Stimulated activated CD4-positive, alpha-beta T cell treated with anti-CD3 and anti-CD28 coated beads, TNF-alpha, amount 100 ng/mL, for 4 hours (primary cell): ENCODE measurements at places on chromosomes 16 and 17.

DNA sequence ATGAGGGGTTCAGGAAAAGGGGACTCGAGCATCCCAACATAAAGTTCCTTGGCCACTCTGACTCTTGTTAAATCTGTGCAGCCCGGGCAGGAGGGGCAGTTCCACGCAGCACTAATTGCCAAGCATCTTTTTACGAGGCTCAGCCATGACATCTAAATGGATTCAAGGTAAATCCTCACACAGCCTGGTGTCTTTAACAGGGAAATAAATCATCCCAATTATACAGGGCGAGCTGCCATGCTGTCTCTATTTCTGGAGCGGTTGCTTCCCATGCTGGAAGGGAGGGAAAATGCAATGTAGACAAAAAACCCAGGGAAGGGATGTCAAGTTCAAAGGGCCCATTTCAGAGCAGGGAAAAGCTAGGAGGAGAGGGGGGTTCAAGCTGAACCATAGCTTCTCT, 110.0 kb downstream of the GAS7 start:
- no peak for DNase-seq

GRCh38 chr17:17140590-17140980, 65.5 kb downstream of the PLD6 start:
- DNase-seq: no peak

GRCh38 chr16:82769845-82770244, 143.1 kb downstream of the CDH13 start:
- no peak for DNase-seq

GRCh38 chr17:43018932-43019331, 3.3 kb downstream of the VAT1 start:
- no peak for DNase-seq

DNA sequence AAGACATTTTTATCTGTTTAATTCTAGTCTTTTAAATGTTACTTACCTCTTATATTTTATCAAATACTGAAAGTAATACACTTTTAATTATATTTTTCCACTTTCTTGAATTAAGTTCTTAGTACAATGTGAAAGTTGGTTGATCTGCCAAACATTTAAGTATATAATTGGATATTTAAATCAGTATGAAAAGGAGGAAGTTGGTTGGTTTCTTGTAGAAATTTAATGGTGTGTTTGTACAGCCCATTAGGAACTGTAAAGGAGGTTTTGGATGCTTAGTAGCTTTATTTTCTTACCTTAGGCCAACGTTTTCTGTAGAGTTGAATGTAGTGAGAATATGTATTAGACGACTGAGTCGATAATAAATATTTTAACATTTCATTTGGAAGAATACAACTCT, 5.4 kb downstream of the NFATC3 start:
- no peak for DNase-seq

DNA sequence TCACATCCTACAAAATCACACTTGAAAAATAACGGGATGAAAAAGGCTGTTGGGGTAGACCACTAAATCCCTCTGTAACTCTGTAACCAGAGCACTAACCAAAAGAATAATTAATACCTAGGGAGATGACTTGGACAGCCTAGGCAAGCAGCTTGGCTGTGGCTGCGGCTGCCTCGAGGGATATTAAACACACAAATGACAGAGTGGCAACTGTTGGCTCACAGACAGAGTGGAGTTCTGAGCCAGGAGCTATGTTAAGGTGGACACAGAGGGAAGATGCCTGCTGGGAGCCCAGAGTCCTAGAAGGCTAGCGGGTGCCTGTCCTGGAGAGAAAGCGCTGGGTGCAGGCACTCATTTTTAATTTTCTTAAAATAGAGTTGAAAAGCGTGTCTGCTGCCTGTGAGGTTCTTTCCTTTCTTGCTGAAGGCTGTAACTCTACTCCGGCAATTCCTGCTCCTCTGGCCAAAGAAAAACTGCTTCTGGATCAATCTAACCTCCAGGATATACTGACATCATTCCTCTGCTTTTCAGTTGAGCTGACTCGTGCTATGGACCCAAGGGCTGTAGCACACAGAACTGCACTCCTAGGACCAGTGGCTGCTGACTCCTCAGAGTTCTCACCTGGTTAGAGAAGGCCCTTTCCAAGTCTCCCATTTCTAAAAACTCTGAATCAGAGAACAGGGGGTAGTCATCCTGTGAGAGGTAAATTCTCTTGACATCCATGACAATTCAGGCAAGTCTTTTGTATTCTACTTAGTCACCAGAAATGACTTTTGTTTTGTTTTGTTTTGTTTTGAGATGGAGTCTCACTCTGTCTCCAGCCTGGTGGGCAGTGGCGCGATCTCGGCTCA, 147.9 kb downstream of the STX8 start:
- DNase-seq: no peak

- DNase-seq: no peak
These were observed 303.7 kb downstream of the ZFHX3 start for GRCh38 chr16:72744076-72744793.

DNA sequence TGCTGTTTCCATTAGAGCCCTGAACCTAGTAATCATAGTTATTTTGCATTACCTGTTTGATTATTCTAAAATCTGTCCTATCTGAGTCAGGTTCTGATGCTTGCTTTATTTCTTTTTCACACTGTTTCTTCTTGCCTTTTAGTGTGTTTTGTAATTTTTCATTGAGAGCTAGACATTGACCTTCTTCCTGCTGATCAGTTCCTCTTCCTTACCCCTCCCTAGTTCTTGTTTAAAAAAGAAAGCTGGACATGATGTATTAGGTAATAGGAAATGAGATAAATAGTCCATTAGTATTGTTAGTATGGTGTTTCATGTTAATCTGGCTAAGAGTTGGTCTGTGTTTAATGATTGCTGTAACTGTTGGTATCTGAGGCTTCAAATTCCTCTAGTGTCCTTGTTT, 13.4 kb downstream of the WWP2 start:
- no peak for DNase-seq

GRCh38 chr16:19817122-19817521, 67.5 kb downstream of the GPRC5B start:
- DNase-seq: no peak

DNA sequence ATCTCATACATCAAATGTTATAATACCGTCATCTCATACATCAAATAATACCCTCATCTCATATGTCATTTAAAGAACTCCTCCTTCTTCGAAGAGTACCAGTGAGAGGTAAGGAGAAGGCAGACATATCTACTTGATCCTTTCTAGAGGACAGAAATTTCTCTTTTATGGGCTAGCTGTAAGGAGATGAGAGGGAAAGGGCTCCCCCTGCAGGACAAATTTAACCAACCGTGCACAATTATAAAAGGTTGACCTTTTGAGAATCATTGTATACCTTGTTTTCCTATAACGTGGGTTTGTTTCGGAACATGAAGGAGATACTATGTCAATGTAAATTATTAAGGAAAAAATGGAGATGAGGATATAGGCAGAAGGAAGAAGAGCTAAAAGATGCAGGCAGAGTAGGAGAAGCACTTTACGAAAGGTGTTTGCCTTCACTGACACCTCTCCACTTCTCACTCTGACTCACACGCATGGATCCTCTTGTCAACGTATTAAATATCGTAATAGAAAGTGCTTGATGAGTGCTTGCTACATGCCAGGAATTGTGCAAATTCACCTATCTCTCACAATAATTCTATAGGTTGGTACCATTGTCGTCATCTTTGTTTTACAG, 465.9 kb upstream of the ERCC4 start:
- DNase-seq: no peak

DNA sequence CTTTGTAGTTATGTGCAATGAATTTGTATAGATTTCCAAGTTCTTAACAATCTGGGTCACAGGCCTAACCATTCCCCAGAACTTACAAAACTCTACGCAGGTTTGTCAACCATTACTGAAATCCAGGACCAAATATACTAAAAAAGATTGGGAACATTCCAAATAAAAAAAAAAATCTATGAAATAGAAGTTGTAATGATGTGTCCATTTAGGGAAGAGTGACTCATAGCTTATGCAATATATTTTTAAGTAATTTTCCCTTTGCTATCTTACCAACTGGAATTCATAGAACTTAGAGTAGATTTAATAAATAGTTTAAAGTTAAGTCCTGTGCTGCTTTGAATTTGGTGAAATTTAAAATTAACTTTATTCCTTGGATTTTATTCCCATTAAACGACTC, 393.2 kb downstream of the PMP22 start:
- DNase-seq: no peak

DNA sequence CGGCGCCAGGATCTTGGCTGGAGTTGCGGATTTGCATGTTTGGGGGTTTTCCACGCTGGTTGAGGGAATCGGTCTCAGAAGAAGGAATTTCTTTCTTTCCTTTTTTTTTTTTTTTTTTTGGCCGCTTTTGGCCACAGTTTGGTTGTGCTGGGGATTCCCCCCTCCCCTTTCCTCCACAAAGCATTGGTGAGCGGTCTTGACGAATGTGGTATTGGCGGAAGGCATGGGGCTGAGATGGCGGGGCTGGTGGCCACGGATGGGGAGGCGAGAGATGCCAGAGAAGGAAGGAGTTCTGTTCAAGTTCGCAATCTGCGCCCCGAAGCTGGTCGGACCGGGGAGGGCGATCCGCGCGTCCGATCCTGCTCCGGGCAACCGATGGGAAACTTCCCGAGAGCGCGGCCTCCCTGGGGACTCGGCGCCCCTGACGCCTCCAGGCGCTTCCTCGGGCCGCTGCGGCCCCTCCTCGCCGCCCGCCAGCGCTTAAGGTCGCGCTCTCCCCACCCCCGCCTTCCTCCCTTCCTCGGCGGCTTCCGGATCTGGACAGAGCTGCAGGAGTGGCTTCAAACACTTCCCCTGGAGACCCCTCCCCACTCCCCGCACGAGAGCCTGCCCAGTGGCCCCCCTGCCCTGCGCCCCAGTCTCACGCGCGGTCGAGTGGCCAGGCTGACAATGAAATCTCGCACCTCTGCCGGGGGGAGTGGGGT, 43.2 kb downstream of the RAI1 start:
- DNase-seq: no peak

- no peak for DNase-seq
These were observed 44.2 kb upstream of the CLEC18A start for GRCh38 chr16:69906838-69907401.

DNA sequence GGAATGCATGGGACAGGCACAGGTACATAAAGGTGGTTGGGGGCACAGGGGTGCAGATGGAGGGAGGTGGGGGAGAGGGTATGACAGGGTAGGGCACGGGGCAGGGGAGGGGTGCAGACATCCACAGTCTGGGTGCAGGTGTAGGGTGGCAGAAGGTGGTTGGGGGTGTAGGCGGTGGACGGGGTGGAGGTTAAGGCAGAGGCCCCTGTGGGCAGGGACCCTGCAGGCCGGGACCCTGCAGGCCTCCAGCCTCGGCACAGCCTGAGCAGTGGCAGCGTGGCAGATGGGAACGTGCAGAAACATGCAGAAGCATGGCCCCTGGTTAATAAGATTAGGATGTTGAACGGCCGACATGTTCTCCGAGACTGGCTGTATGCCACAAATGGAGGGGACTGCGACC, 115.2 kb downstream of the RBFOX3 start:
- no peak for DNase-seq

GRCh38 chr16:51996516-51996915, 550.4 kb downstream of the TOX3 start:
- DNase-seq: no peak

- no peak for DNase-seq
These were observed 2.5 kb downstream of the VASN start for GRCh38 chr16:4373909-4374742.

- DNase-seq: no peak
These were observed 1.3 kb downstream of the SAMD14 start for GRCh38 chr17:50128441-50129352.

- DNase-seq: no peak
These were observed 601 bp downstream of the PHKB start for GRCh38 chr16:47461598-47462266.

DNA sequence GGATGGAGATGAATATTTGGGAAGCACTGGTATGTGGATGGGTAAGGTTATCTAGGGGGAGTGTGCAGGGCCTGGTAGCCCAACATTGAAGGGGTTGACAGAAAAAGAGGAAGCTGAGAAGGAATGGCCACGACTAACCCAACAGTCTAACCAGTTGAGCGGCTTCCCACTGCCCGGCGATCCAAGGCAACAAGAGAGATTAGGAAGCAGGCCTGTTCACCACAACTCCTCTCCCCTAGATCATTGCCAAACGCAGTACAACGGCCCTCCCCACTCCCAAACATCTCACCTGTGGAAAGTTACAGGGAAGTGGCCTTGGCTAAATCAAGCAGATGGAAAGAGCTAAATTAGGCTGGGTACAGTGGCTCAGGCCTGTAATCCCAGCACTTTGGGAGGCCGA, 11.2 kb upstream of the RANGRF start:
- no peak for DNase-seq

GRCh38 chr16:21150375-21151001, at the start of gene DNAH3:
Gene DNAH3, minus strand, starts transcription at chr16:21150846. Its CDS starts 527 bp downstream, at chr16:21150319.
- DNase-seq: no peak

DNA sequence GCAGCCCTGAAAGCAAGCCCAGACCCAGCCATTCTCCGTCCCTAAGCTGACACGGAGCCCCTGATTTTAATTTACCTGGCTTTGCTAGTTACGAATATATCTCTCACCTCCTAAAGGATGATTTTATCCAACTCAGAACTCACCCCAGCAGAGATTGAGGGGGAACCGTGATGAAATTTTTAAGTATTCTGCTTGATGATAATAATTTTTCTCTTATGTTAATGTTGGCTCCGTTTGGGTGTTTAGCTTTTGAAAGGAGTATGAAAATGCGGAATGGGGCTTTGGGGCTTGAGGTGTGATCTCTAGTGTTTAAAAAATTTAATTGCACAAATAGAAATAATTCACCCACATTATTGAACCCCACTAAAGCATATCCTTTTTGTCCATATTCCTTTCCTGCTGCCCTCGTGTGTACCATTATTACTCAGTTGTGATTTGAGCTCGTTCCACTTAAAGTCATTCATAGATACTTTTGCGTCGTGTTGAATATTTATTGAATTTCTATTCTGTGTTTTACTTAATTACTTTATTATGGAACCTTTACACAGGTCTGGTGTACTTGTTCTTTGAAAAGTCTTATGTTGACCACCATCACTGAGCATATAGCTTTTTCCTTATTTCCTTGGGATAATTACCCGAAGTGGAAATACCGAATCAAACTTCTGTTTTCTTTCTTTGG, 775 bp downstream of the PRPSAP2 start:
- DNase-seq: no peak

DNA sequence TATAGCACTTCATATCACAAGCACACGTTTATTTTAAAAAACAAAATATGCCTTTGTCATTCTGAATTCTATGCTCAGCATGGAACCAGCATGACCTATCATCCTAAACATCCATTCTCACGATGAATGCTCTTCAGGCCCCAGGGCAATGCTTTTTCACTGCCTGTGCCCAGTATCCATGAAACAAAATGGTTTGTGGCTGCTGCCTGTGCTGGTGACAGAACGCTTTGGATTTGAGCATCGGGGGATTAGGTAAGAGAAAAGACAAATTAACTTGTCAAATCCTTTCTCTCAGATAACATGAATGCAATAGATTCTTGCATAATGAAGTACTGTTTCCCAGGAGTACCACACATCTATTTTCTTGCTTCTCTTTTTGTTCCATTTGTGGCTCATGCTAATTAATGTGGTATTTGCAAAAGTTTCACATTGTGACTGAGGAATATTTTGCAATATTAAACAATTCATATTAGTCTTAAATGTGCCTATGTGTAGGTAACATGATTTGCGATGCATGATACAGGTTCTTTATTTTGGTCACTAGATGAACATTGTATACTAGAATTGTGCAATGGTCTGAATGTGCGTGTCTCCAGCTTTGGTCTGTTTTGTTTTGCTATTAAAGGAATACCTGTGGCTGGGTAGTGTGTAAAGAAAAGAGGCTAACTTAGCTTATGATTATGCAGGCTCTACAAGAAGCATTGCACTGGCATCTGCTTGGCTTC, 25.8 kb upstream of the SRSF1 start:
- DNase-seq: no peak

GRCh38 chr17:73141411-73141810, 23.4 kb upstream of the SSTR2 start:
- DNase-seq: no peak
